ENCODE measurements at places on chromosomes 4 and X. TPM values are rescaled to one million over a fixed set of nuclear protein-coding genes. Genes with fewer than 3 reads are reported as not detected.

Gene SYN1
- total RNA-seq: 0.17 TPM

Gene GAGE13
- not detected for total RNA-seq

Gene GLRA3
- not detected for total RNA-seq

Gene PAQR3
- 15.5 TPM for total RNA-seq

Measured in fibroblast of lung (primary cell).